ENCODE measurements at places on chromosomes 7 and 10.

DNA sequence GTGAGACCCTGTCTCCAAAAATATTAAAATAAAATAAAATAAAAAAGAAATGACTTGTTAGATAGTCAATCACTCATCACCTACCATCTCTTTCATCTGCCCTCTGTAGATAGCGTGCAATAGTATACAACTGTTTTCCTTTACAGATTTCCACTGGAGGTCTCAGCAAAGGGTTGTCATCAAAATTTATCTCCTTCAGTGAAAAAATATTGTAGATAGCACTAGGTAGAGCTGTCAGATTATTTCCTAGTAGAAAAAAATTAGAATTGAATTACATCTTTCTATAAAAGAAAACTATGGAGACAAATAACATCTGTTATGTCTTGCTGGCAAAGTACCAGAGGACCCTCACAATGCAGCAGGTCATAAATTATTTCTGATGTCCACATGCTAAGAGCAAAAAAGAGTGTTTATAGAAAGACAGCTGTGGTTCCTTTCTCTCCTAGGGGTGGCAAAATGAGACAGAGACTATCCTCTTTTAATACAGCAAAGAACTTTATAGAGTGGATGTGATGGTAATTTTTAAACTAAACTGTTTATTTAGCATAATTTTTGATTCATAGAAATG lies 16.3 kb upstream of the CYP51A1 start:
- no peak for DNase-seq

DNA sequence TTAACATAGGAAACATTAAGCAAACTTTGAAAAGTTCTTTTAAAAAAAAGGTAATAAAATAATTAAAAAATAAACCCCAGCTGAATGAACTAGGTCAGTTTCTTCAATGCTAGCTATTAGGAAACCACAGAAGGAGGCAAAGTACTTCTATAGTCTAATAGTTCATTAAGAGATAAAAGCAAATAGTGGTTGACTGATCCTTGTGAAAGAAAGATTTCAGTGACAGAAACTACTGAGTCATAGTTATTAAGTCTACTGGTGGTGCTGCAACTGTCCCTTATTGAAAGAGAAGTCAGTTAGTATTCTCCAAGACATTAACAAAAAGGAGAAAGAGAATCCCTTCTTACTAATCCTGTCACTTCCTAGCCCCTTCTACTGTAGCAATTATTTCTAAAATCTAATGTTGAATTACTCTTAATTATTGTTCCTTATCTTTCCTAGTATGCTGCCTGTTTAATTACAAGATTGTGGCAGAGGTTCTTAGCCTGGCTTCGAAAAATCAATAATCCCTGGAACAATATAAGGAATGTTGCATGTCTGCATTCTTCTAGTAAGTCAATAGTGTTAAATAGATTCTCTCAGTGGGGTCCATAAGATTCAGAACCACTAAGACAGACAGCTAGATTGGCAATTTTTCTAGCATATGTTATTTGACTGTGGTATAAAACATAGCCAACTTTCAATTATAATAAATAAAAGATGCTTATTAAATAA lies 18.2 kb downstream of the TCTN3 start:
- no peak for DNase-seq

- DNase-seq: no peak
These were observed 447.9 kb upstream of the PFKP start for GRCh38 chr10:2619472-2619871.

GRCh38 chr10:91883549-91884444 lies 25.5 kb downstream of the FGFBP3 start:
- DNase-seq: peak; percentile 77

GRCh38 chr10:80046629-80047441 lies 31.6 kb upstream of the TMEM254 start:
- peak; percentile 77 for DNase-seq

GRCh38 chr7:19017374-19017773 lies 100.1 kb downstream of the TWIST1 start:
- DNase-seq: no peak

GRCh38 chr10:62244785-62245467 lies 23.7 kb downstream of the RTKN2 start:
- peak; percentile 92 for DNase-seq

- DNase-seq: no peak
These were observed 237.8 kb downstream of the ELFN1 start for GRCh38 chr7:1907751-1908365.

GRCh38 chr10:26931223-26931622 lies 70.5 kb upstream of the ABI1 start:
- no peak for DNase-seq

Measured in cardiac fibroblast (primary cell).